Effector memory CD8-positive, alpha-beta T cell (primary cell): ENCODE measurements at places on chromosomes 1 and 21.

- no peak for DNase-seq
Measured at GRCh38 chr1:238254935-238255334, 364.2 kb upstream of the ZP4 start.

DNA sequence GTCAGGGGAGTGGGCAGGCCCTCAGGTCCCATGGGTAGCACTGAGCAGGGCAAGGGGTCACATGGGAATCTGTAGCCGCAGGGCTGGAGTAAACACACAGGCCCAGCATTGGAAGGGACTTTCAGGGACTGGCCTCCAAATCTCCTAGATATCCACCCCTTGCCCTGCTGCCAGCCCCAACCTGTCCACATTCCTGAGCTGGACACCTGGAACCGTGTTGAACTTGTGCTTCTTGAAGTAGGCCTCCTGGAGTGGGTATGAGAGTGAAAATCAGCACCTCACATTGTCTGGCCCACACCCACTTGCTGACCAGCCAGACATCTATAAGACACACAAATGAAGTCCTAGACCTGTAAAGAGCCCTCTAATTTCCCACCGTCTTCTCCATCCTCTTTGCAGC lies 7.7 kb downstream of the POMGNT1 start:
- no peak for DNase-seq

DNA sequence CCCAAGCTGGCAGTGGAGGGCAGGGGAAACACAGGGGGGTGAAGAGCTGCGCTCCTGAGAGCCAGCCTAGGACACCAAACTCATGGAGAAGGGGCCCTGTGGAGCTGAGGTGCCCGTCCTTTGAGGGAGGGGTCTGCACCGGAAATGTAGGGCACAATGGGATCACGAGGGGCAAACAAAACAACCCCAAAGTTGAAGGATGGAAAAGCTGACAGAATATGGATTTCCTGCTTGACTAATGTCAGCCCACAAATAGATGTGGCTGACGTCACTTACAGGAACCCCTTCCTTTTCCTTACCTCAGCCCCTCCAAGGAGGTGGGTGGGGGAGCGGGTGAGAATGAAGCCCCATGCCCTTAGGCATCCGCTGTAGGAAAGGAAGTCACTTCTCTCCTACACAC lies 110.9 kb downstream of the KCNN3 start:
- no peak for DNase-seq

DNA sequence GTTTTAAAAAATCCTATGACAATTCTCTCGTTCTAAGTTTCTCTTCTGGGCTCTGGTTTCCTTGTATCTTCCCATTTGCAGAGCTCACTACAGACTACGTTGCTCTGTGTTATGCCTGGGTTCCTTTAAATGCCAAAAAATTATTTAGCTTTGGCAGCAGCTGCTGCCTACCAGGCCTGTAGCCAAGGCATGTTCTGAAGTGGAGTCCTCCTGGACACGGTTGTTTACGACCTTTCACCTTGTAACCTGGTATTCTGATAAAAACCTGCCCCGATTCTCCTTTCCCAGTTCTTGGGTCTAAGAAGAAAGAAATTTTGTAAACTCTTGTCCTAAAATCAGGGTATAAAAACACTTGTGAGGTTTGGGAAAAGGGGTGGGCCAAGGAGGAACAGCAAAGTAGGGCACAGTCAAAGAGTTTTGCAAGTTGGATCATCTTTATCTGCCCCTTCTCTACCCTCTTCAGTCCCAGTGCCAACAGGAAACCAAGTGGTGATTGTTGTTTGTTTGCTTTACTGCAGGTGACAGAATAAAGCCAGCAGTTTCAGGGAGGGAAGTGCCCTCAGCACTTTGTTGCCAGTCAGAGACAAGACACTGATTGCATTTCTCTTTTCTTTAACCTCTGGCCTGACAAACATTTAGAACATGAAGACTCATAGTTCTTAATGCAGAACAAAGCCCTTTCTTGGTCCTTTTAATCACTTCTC lies 3.1 kb upstream of the TXNIP start:
- peak; percentile 24 for DNase-seq

DNA sequence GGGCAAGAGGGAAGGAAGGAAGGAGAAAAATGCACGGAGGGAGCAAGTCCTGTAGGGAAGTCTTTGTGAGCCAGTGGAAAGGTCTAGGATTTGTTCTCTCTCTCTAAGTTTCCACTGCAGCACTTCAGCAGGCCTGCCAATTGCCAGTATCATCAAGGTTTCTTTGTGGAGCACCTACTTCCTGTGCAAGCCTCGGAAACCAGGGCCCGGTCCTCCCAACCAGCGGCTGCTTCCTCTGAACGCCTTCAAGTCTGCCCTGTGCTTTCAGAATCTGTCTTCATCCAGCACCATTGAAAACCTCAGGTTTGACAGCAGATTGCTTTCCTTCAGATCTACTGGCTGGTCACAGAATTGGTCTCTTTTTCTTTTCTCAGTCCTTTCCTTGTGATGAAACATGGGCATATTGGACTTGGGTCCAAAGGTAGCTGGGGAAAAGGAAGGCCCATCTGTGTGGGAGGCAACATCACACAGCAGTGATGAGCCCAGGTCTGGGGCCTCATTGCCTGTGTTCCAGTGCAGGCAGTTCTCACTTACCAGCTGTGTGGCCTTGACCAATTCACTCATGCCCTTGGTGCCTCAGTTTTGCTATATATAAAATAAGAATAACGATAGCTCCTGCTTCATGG lies 144.5 kb downstream of the SEC16B start:
- DNase-seq, result no peak

GRCh38 chr1:187646536-187647107 lies 817.9 kb downstream of the PLA2G4A start:
- no peak for DNase-seq

GRCh38 chr1:61213245-61214011 lies 131.1 kb downstream of the NFIA start:
- DNase-seq, result no peak

GRCh38 chr1:3040004-3040403 lies 18.7 kb downstream of the ACTRT2 start:
- DNase-seq, result no peak

DNA sequence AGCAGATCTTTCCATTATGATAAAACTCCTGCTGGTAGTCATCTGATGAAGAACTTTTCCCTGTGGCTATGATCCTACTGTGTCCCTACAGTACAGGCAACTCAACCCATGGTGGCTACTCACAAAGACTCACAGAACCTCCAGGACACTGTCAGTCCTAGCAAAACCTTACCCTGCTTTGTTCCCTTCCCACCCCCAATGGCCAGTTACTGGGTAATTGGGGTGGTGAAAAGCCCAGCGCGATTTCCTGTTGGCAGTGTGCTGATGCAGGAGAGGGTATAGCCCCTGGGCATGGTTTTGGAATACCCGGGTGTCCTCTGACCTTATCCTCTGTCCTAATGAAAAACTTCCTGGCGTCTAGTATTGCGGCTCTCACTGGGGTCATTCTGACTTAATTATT lies 533 bp upstream of the RGL1 start:
- DNase-seq, result no peak

DNA sequence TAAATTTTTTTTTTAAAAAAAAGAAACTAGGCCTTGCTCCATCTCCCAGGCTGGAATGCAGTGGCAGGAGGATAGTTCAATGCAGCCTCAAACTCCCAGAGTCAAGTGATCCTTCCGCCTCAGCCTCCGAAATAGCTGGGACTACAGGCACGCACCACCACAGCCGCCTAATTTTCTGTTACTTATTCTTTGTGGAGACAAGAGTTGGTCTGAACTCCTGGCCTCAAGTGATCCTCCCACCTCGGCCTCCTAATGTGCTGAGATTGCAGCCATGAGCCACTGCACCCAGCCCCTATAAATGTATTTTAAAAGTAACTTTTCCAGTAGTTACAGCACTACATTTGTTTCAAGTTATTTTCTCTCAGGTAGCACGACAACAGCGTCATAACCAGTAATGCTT lies 2.3 kb downstream of the BRWD1 start:
- no peak for DNase-seq

DNA sequence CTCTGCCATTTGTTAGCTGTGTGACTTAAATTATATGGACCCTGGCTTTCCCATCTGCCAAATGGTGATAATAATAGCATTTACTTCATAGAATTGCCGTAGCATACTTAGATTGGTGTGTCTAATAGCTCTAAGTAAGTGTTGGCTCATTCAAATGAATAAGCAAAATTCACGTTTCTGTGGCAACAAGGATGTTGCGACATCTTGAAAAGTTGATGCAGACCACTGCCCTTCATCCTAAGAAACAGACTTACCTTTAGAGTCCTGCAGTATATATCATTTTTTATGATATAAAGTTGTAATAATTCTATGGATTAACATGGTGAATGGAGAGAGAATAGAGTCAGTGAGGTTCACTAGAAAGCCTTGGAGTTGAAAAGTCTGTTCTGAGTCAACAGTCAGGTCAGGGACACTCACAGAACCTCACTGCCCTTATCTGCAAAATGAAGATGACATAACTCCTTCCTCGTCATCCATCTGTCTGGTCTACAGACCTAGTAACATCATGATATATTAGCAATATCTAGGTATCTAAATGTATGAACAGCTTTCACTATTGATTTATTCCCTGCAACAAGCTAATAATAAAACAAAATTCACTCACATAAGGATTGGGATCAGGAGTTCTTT lies 167.3 kb upstream of the C8B start:
- DNase-seq, result no peak

- DNase-seq, result no peak
Measured at GRCh38 chr1:236181059-236181458, 38.7 kb downstream of the GPR137B start.

DNA sequence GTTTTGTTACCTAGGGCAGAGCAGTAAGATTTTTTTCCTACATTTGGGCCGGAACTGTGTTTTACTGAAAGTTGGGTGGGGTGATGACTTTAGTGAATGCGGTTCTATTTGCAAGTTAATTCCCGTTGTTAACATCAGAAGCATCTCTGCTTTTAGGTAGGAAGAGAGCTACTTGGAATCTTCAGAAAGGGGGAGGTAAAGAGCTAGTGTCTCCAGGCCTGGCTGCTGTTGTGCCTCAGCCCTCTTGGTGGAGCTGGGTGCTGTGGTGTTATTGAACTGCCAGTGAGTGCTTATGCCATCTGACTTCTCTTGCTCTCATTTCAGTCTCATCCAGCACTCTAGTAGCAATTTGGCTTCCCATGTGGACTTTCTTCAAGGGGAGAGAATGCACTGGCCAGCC lies 3.4 kb downstream of the KDM4A start:
- DNase-seq, result no peak

- no peak for DNase-seq
Measured at GRCh38 chr1:199079994-199080393, 441.2 kb downstream of the PTPRC start.

GRCh38 chr1:42567038-42567437 lies 91.2 kb upstream of the PPIH start:
- DNase-seq, result no peak

DNA sequence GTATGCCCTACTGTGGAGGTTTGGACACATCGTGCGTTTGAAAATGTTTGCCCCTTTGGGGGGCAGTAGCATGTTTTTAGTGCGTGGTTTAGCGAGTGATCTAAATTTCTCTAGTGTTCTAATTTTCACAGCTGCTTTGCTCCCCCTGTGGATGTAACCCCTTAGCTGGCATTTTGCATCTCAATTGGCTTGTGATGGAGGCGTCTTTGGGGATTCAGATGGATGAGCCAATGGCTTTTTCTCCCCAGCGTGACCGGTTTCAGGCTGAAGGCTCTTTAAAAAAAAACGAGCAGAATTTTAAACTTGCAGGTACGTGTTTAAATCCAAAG lies 836 bp downstream of the CDC7 start:
- no peak for DNase-seq

DNA sequence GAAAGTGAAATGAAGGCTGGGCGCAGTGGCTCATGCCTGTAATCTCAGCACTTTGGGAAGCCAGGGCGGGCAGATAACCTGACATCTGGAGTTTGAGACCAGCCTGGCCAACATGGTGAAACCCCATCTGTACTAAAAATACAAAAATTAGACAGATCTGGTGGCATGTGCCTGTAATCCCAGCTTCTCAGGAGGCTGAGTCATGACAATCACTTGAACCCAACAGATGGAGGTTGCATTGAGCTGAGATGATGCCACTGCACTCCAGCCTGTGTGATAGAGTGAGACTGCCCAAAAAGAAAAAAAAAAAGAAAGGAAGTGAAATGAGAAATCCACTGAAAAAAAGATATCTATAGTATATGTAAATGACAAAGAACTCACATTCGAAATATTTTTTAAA lies 439.9 kb downstream of the DISC1 start:
- no peak for DNase-seq

DNA sequence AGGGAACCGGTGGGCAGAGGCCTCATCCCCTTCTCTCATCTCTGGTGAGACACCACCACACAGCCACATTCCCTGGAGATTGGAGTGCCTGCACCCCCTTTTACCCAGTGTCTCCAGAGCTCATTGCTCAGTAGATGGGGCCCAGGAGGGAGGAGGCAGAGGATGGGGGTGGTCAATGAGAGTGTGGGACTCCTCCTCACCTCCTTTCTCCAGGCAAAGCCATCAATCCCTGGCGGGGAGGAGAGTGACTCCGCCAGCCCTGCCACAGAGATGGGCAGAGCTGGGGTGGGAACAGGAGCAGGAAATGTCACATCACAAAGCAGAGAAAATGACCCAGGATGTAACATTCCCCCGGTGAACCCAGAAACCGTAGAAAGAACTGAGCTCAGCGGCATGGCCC lies 117.2 kb downstream of the MATN1 start:
- no peak for DNase-seq

GRCh38 chr1:210822932-210823331 lies 311.0 kb downstream of the KCNH1 start:
- DNase-seq, result no peak

GRCh38 chr21:33169359-33169758 lies 60.4 kb upstream of the IFNAR2 start:
- no peak for DNase-seq

GRCh38 chr1:235057385-235058306 lies 71.0 kb downstream of the TOMM20 start:
- no peak for DNase-seq

DNA sequence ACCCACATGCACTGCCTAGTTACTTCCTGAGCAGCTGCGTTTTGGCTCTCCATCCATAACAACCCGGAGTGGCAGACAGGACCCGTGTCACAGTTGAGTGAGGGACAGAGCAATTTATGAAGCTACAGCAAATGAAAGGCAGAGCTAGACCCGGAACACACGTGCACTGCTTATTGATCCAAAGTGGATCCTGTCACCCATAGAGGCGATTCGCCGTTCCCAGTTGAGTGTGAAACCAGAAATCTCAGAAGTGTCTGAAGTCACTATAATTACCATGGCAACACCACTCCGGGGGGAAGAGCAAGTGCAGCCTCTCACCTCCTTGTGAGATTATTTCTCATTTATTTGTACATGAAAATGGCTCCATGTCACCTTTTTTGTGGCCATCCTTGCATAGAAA lies 365.2 kb downstream of the DSCAM start:
- no peak for DNase-seq

GRCh38 chr1:232695621-232696385 lies 65.9 kb upstream of the SIPA1L2 start:
- DNase-seq, result no peak
